ENCODE measurements at places on chromosomes 2 and 18.

DNA sequence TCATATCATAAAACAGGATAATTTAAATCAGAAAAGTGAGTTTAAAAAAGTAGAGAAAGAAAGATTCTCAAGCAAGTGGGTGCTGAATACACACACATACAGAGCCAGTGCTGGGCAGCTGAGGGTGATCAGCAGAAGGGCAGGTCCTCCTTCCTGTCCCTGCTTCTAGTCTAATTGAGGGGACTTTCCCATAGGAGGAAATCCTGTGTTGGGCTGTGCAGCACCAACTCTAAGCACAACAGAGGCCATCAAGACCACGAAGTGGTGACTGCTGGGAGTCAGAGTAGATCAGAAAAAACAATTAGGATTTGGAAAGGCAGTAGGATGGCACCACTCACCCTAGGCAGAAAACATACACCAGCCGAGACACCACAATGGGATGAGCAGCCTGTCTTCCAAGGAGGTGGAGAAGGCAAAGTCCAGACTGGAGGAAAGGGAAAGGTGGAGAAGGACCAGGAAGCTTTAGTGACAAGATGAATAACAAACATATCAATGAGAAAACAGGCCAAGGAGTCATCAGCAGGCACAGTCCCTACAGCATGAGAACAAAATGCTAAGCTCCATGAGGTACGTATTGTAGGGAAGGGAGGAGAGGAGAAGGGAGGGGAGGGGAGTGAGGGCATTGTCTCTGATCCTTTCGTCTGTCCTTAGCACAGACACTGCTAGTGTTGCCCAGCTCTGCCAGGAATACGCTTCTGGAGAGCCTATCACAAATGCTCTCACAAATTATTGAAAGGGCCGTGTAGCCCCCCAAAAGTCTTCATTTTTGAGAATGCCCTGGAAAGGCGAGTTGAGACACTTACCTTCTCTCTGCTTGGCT is 16.7 kb upstream of the MSGN1 start:
- DNase-seq, result no peak

DNA sequence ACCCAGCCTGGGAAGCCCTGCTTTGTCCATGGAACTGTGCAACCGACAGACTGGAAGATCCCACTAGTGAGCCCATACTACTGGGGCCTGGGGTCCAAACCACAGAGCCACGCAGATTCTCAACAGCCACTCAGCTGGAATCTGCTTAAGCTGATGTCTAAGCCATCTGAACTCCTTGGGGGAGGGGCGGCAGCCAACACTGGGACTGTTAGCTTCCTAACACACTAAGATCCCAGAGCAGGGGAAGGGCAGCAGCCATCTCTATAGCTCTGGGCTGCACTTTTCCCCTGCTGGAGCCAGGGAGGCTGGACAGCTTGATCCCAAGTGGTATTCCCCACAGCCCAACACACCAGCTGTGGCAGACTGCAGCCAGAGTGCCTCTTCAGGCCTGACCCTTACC is 118.3 kb downstream of the RPRM start:
- DNase-seq, result no peak

- DNase-seq, result peak; percentile 79
These were observed 62.6 kb downstream of the NFATC1 start for GRCh38 chr18:79458131-79458838.

- no peak for DNase-seq
These were observed 50.4 kb downstream of the POLR1A start for GRCh38 chr2:86055314-86055713.

DNA sequence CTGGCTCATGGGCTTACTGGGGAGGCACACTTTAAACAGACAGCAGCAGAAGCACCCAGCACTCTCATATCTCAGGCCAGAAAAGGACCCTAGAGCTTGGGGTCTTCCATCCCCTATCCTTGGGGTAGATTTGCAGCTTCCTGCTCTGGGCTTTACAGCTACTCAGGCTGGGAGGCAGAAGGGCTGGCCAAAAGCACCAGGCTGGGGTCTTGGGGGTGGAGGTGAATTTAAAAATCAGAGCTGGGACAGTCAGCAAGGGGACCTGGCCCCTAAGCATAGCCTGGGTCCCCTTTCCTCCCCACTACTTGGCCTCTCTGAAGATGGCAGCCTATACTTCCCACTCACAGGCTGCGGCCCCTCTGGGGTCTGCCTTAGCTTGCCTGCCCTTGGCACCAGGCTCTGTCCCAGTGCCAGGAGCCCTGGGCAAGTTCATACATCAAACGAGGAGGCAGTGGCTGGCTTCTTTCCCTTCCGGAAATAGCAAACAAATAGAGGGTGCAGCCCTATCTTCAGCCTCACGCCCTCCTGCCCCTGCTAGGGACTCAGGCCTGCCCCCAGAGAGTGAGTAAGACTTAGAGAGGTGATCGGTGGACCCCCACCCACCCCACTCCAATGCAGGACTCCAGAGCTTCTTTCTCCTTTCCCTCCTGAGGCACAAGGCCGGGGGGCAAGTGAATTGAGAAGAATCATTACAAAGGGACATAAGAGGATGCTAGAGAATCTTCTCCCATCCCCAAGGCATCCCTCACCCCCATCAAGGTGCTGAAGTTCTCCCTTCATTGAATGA is 26.0 kb upstream of the TNS1 start:
- no peak for DNase-seq

DNA sequence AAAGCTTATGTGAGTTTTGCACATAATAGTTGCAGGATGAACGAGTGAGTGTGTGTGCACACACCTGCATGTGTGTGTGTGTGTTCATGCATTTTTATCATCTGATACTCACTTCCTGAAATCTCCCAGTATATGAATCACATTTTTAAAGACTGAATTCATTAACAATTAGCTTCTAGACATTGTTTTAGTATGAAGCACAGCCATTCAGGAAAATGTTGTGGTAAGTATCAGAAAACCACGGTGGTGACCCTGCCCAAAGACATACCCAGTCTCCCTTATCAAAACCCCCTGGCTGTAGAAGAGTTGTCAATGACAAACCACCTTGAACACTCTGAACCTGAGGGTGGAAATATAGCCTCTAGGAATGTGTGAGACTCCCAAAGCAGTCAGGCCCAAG is 220.8 kb downstream of the ALK start:
- peak; percentile 38 for DNase-seq

DNA sequence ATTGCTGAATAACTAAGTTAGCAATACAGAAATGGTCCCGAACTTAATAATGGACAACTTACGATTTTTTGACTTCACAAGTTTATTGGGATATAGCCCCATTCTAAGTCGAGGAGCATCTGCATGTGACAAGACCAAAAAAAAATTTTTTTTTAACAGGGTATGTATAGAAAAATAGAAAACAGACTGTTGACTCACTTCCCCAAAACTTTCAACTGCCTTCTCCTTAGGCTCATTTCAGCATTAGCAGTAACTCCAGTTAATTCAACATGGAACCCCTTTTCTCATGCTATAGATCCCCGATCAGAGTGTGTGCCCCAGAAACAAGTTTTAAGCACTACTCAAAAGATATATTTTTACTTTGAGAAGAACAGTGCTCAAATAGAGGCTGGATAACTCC is 5.4 kb downstream of the CD302 start:
- no peak for DNase-seq

GRCh38 chr2:154247503-154247902 is 375.8 kb downstream of the GALNT13 start:
- DNase-seq, result no peak

- no peak for DNase-seq
These were observed 58.2 kb upstream of the ITGA4 start for GRCh38 chr2:181399027-181399426.

- no peak for DNase-seq
These were observed 11.0 kb upstream of the TRIB2 start for GRCh38 chr2:12705742-12706141.

DNA sequence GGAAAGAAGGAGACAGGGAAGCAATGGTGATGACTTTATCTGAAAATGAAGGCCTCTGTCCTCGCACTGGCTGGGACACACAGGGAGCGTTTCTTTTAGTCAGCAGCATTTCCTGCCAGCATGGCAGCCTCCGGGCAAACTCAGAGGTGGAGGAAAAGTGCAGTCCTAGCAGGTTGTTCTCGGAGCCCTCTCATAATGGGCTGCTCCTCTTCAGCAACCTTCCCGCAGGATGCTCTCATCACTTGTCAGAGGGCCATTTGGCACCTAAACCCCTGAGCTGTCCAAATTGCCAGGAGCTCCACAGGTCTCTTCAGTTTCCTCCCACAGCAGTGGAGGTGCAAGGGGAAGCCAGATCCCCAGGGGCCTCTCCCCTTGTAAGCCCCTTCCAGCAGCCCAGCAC is 6.2 kb downstream of the STK39 start:
- no peak for DNase-seq

DNA sequence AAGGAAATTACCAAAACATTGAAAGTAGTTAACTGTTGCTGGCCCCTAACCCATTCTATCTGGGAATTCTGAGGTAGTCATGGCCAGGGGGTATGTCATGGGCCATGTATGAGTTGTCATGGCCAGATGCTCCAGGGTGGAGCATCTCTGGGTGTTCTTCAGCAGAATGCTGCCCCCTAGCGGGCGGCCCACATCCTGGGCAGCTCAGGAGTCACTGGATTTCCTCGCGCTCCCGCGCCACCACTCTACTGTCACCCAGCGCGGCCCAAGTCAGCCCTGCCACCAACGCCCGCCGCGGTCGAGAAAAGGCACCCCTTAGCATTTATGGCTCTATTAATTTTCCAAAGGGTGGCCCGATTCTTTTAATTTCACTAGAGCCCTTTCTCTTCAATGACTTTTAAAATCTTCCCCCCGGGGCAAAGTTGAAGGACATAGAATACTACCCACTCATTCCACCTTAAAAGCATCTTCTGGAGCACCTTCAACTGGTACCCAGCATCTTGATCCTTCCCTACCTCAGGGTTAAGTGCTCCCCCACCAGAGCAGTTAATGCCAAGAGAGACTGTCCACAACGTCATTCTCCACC is 41.6 kb downstream of the PKDCC start:
- DNase-seq, result peak; percentile 21

DNA sequence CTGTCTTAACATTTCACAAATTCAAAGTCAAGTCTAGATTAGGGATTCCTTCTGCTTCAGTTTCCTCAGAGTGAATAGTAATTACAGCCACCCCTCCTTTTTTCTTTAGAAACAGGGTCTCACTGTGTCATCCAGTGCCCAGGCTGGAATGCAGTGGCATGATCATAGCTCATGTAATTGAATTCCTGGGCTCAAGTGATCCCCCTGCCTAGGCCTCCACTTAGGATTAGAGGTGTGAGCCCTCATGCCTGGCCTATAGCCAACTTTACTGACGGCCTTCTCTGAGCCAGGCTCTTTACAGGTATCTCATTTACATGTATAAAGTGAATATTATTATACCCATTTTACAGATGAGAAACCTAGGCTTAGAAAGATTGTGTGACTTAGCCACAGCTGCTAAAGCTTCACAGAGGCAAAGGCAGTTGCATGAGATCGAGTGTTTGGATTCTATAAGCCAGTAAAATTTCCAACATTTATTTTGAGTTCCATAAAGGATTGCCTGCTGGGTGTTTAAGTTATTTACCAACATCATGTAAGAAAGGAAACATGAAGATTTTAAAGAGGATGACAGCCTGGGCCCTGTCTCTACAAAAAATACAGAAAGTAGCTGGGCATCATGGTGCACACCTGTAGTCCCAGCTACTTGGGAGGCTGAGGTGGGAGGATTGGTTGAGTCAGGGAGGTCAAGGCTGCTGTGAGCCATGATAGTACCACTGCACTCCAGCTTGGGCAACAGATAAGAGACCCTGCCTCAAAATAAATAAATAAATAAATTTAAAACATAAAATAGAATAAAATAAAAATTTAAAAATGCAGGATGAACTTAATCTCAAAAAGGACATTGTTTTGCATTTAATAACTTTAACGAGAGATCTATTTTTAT is 1.8 kb downstream of the ENOSF1 start:
- DNase-seq, result no peak

DNA sequence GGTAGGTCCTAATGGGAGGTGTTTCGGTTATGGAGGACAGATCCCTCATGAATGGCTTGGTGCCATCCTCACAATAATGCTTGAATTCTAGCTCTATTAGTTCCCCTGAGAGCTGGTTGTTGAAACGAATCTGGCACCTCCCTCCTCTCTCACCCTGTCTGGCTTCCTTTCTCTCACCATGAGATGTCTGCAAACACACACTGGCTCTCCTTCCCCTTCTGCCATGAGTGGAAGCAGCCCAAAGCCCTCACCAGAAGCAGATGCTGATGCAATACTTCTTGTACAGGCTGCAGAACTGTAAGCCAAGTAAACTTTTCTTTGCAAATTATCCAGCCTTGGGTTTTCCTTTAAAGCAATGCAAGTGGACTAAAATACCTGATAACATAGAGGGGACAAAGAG is 86.6 kb downstream of the RND3 start:
- peak; percentile 11 for DNase-seq

- DNase-seq, result no peak
These were observed 197.1 kb downstream of the TCF4 start for GRCh38 chr18:55390898-55391297.

- no peak for DNase-seq
These were observed 53.6 kb upstream of the LAPTM4A start for GRCh38 chr2:20104900-20105545.

DNA sequence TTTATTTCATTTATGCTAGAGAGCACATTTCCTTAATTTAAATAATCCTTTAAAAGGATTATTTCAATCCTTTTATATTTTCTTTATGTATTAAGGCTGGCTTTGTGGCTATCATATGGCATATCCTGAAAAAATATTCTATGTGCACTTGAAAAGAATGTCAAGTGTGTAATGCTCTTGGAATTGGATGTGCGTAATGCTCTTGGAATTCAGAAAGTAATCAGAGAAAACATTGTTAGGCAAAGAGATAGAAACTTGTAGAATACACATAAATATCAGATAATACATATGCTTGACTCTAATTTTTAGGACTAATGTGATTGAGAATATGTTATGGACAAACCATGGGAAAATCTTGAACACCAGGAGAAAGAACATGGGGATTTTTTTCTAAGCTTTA is 197.5 kb upstream of the COL3A1 start:
- DNase-seq, result peak; percentile 65

DNA sequence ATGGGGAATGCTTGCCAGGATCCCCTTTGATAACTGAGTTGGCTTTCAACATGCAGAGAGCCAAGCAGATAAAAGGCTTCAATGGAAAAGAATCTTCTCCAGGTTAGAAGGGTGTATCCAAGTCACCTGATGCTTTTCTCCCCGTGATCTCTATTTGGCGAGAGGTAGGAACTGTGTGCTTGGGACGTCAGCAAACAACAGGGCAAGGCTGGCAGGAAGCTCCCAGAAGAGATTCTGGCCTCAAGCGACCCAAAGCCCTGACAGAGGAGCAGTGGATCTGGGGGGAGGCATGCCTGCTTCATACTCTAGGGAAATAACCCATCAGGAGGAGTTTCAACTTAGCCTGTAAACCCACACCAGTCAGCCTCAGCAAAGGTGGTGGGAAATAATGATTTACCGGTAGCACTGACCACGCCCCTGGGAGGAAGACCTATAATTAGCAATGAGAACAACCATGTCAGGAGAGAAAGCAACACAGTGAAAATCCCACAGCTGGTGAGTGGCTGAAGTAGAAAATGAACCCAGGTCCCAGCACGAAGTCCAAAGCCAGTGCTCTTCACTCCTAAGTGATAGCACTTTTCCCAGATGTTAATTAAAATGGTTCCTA is 76.3 kb upstream of the SEC11C start:
- DNase-seq, result no peak

DNA sequence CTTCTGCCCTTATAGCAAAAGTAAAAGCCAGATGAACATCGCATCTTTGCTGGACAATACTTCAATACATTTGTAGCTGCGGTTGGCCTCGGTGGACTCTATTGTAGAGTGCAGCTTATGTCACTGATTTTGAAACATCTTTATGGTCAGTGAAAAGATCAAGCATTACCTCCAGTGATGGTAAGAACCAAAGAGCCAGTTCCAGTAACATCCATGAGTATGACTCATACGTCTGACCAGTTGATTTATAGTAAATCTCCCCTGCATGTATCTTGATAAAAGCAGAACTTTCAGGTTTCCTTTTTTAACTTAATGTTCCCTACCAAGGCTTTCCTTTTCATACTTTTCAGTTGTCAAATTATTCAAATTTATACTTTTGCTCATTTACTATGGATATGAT is 119.2 kb upstream of the HNRNPA3 start:
- DNase-seq, result no peak
